ENCODE measurements at places on chromosomes 11 and 22.

DNA sequence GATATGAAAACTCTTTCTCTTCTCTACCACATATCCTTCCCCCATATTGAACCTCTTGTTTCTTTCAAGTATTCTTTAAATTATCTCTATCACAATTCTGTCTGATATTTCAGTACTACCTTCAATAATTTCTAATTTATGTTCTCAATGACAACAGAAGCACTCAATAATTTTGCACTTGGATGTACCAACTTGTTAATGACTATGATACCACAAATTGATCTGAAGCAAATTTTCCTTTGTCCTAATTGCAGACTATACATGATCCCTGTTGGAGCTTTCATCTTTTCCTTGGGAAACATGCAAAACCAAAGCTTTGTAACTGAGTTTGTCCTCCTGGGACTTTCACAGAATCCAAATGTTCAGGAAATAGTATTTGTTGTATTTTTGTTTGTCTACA, at the start of gene OR4C15:
TSS of gene OR4C15 (plus strand) at position 301 of the 400 bp plus-strand sequence. CDS start at position 301, 0 bp downstream.
- DNase-seq: no peak

DNA sequence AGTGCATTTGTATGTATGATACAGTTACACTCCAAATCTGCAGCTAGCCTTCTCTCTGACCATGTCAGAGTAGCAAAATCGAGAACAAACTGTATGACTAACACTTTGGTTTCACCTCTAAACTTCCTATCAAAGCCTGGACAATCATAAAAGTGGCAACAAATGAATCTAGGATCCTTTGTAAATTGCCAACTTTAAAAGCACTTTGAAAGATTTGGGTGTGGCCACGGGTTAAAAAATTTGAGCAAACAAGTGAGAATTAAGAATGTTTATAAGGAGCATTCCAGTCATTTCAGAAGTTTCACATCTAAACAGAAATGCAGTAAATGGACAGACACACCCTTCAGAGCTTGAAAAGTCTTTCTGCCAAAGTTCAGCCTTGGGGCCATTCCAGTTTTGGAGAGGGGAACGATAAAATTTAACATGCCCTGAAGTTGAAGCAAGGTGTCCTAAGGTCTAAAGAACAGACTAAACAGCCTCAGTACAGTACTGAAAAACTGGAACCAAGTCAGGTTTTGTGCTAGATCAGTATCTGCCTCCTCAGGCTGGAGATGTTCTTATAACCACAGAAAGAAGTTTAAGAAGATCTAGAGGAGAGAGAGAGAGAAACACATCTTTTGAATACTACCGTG, 181.9 kb upstream of the BDNF start:
- DNase-seq: no peak

DNA sequence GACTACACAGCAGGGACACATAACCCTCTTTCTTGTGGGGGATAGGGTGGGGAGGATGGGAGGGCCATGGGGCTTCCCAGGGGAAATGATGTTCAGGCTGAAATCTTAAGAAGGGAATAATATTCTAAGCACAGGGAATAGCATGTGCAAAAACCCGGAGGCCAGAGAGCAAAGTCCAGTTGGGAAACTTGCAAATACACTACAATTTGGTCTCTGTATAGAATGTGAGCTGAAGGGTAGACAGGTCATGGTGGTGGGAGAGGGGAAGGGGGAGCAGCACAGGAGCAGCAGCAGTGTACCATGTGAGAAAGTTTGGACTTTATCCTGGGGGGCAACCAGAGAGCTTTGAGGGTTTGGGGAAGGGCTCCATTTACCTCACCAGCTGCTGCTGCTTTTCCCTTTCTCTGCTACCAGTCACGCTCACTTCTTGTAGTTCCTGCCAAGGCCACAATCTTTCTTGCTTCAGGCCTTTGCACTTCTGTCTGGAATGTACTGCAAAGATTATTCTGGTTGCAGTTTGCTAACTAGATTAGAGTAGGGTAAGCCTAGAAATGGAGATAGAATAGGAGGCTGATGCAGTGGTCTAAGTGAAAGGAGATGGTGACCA, 43.0 kb downstream of the KREMEN1 start:
- no peak for DNase-seq

- DNase-seq: no peak
Observed at GRCh38 chr22:47172771-47173534, 410.5 kb downstream of the TBC1D22A start.

DNA sequence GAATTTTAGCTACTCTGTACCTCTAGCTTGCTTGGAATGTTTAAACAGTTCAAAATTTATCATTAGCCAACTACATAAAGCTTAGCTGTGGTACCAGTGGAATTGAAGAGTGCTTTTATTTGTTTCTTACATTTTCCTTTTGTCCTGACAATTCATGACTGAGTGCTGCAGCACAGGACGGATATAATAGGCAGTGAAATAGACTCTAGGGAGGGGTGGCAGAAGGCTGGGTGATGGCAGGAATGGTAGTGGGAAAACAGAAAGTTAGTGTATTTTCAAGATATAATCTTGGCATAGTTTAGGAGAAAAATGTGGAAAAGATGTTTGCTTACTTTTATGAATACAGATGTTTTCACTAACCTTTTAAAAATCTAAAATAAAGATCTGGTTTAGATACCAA, 31.1 kb upstream of the ARHGAP32 start:
- no peak for DNase-seq

GRCh38 chr11:44596525-44597276, 31.2 kb downstream of the CD82 start:
- no peak for DNase-seq

- DNase-seq: no peak
Observed at GRCh38 chr22:44143105-44143474, 37.6 kb upstream of the PARVG start.

- DNase-seq: no peak
Observed at GRCh38 chr11:108512708-108513107, 14.5 kb upstream of the POGLUT3 start.

DNA sequence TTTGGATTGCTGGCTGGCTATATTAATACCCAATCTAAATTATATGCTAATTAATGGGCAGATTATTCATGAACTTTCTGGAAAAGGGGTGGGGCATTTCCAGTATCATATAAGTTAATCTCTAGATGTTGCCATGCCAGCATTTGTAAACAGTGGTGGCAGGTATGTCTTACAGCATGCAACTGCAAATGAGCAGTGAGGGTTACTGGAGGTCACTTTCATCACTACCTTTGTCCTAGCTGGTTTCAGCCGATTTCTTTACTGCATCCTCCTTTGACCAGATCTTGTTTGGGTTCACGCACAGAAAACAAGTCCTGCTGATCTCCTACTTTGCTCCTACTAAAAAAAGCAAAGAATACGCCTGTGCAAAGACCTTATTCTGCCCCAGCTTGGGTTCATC, 89.1 kb upstream of the USP47 start:
- DNase-seq: no peak

- DNase-seq: peak; percentile 68
Observed at GRCh38 chr22:36144886-36145541, 15.5 kb downstream of the APOL3 start.

Data from AG08395 (cell line).